ENCODE measurements at places on chromosomes 3 and 15. TPM values are rescaled to one million over a fixed set of nuclear protein-coding genes. Genes with fewer than 3 reads are reported as not detected.

The BCHE gene
- 32.1 TPM for total RNA-seq

The FBXO22 gene
- 21.4 TPM for total RNA-seq

GRCh38 chr15:94456226-94456625 lies 224.9 kb downstream of the MCTP2 start:
- H3K27me3 ChIP-seq: no peaks in the 10 kb centered on the region
- no peaks in the 10 kb centered on the region for H3K36me3 ChIP-seq
- no peak for DNase-seq
- no peaks in the 10 kb centered on the region for H3K4me1 ChIP-seq
- H3K27ac ChIP-seq: no peak overlapping the region
- H3K4me3 ChIP-seq: no peak overlapping the region

DNA sequence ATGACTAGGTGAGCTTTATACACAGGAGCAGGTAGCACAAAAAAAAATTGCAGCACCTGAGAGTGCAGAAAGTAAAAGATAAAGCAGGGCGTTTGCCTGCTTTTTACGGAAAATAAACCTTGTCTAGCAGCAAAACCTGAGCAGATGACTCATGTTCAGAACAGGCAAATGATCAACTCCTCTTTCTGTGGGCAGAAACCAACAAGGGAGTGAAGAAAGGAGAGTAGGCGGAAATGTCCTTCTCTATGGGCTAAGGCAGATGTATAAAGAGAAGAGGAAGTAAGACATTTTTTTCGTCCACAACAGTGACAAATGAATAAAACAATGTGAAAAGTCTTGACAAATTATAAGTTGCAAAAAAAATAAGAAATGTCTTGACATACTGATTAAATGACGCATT lies 24.5 kb upstream of the GMNC start:
- no peak overlapping the region for H3K4me3 ChIP-seq
- no peak overlapping the region for H3K27ac ChIP-seq
- H3K4me1 ChIP-seq: no peaks in the 10 kb centered on the region
- no peaks in the 10 kb centered on the region for H3K27me3 ChIP-seq
- no peak for DNase-seq

The ERICH6 gene
- 0.40 TPM for total RNA-seq

The ZNF710 gene
- 5.3 TPM for total RNA-seq

DNA sequence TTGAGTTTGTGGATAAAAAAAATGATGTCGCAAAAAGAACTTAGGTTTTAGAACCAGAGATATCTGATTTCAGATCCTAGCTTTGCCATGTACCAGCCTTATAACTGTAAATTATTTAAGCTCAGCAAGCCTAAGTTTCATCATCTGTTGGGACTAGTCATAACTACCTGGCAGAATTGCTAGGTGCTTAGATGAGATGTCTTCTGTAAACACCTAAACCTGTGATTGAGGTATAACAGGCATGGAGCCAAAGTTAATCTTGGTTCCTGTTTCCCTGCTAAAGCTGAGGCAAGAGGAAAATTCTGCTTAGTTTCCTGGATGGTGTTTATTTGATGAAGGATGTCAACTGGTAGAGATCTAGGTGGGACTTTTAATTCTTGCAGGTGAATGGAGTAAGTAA lies 331.3 kb upstream of the RBMS3 start:
- no peak overlapping the region for H3K4me3 ChIP-seq
- DNase-seq: no peak
- no peaks in the 10 kb centered on the region for H3K27me3 ChIP-seq
- no peaks in the 10 kb centered on the region for H3K36me3 ChIP-seq

The SHF gene
- 15.2 TPM for total RNA-seq

GRCh38 chr15:39623529-39623931 lies 42.7 kb downstream of the THBS1 start:
- no peak overlapping the region for H3K4me3 ChIP-seq
- no peaks in the 10 kb centered on the region for H3K4me1 ChIP-seq
- no peak for DNase-seq
- H3K36me3 ChIP-seq: no peaks in the 10 kb centered on the region

GRCh38 chr15:100060276-100060926 lies 281.4 kb downstream of the ADAMTS17 start:
- H3K27me3 ChIP-seq: no peaks in the 10 kb centered on the region
- no peak for DNase-seq
- H3K4me1 ChIP-seq: peaks cover 35% of the 10 kb centered on the region

The PP2D1 gene
- total RNA-seq: not detected

GRCh38 chr3:151787626-151788025 lies 26.3 kb upstream of the AADAC start:
- DNase-seq: no peak
- H3K27ac ChIP-seq: no peak overlapping the region
- H3K27me3 ChIP-seq: no peaks in the 10 kb centered on the region

The RPN1 gene
- 250 TPM for total RNA-seq

The APOD gene
- 75.5 TPM for total RNA-seq

GRCh38 chr3:64141476-64141875 lies 83.8 kb downstream of the PRICKLE2 start:
- H3K36me3 ChIP-seq: peaks cover 6% of the 10 kb centered on the region
- H3K27ac ChIP-seq: peak overlapping the region; percentile 33
- peaks cover 7% of the 10 kb centered on the region for H3K4me1 ChIP-seq
- no peak for DNase-seq
- no peaks in the 10 kb centered on the region for H3K27me3 ChIP-seq
- H3K4me3 ChIP-seq: no peak overlapping the region

GRCh38 chr3:72255791-72256559 lies 471.0 kb upstream of the PROK2 start:
- H3K27me3 ChIP-seq: peaks cover 24% of the 10 kb centered on the region
- no peak overlapping the region for H3K27ac ChIP-seq
- no peaks in the 10 kb centered on the region for H3K36me3 ChIP-seq

- no peaks in the 10 kb centered on the region for H3K27me3 ChIP-seq
- no peak overlapping the region for H3K4me3 ChIP-seq
Measured at GRCh38 chr3:30492322-30493192, 113.8 kb upstream of the TGFBR2 start.

The LMAN1L gene
- total RNA-seq: not detected

The CD200 gene
- total RNA-seq: 38.8 TPM

GRCh38 chr15:43093026-43093425 lies 12.8 kb downstream of the UBR1 start:
- H3K36me3 ChIP-seq: peaks cover 6% of the 10 kb centered on the region
- H3K27ac ChIP-seq: no peak overlapping the region
- no peaks in the 10 kb centered on the region for H3K27me3 ChIP-seq
- H3K4me3 ChIP-seq: no peak overlapping the region
- no peak for DNase-seq
- no peaks in the 10 kb centered on the region for H3K4me1 ChIP-seq

- H3K27me3 ChIP-seq: no peaks in the 10 kb centered on the region
- no peak for DNase-seq
- H3K4me1 ChIP-seq: peaks cover 3% of the 10 kb centered on the region
- H3K27ac ChIP-seq: no peak overlapping the region
- H3K4me3 ChIP-seq: no peak overlapping the region
- peaks cover 70% of the 10 kb centered on the region for H3K36me3 ChIP-seq
Measured at GRCh38 chr3:123318374-123318773, 116.6 kb downstream of the SEC22A start.

GRCh38 chr3:140953028-140953960 lies 11.7 kb downstream of the SLC25A36 start:
- no peak overlapping the region for H3K4me3 ChIP-seq
- H3K27ac ChIP-seq: no peak overlapping the region
- H3K27me3 ChIP-seq: no peaks in the 10 kb centered on the region
- DNase-seq: no peak

DNA sequence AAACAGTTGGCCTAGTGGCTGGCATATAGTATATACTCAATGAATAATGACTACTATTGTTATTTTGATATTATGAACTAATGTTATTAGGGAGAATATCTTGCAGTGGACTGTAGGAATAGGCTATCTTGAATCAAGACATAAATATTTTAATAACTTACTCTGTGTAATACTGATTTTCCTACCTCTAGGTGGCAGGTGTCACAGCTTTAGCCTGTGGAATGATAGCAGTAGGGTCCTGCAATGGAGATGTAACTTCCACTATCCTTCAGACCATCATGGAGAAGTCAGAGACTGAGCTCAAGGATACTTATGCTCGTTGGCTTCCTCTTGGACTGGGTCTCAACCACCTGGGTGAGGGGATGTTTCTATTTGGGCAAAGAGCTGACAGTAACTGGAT lies 6.5 kb downstream of the PSMD2 start:
- H3K4me1 ChIP-seq: no peaks in the 10 kb centered on the region
- no peaks in the 10 kb centered on the region for H3K27me3 ChIP-seq
- no peak overlapping the region for H3K27ac ChIP-seq
- peak; percentile 53 for DNase-seq
- peaks cover 92% of the 10 kb centered on the region for H3K36me3 ChIP-seq

DNA sequence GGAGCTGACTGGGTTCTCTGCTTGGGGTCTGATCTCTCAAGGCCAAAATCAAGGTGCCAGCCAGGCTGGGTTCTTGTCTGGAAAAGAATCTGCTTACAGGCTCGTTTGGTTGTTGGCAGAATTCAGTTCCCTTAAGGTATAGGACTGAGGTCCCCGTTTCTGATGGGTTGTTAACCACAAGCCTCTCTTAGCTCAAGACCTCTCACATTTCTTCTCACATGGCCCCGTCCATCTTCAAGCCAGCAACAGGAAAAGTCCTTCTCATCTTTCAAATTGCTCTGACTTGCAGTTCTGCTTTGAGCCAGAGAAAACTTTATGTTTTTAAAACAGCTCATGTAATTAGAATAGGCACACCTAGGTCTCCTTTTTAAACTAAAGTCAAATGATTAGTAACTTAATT lies 20.4 kb downstream of the UACA start:
- no peaks in the 10 kb centered on the region for H3K4me1 ChIP-seq
- no peaks in the 10 kb centered on the region for H3K36me3 ChIP-seq
- no peak for DNase-seq
- no peak overlapping the region for H3K27ac ChIP-seq
- no peaks in the 10 kb centered on the region for H3K27me3 ChIP-seq

GRCh38 chr15:42984493-42985034 lies 64.0 kb upstream of the TTBK2 start:
- no peak for DNase-seq
- no peak overlapping the region for H3K27ac ChIP-seq
- H3K36me3 ChIP-seq: peaks cover 35% of the 10 kb centered on the region
- H3K27me3 ChIP-seq: no peaks in the 10 kb centered on the region
- H3K4me1 ChIP-seq: no peaks in the 10 kb centered on the region

The OXSM gene
- 8.4 TPM for total RNA-seq

GRCh38 chr15:74831813-74832495 lies 5.5 kb downstream of the CPLX3 start:
- H3K4me1 ChIP-seq: peaks cover 27% of the 10 kb centered on the region
- H3K36me3 ChIP-seq: peaks cover 23% of the 10 kb centered on the region
- H3K27ac ChIP-seq: no peak overlapping the region
- no peak for DNase-seq
- H3K4me3 ChIP-seq: no peak overlapping the region

The UNC45A gene
- total RNA-seq: 51.4 TPM

DNA sequence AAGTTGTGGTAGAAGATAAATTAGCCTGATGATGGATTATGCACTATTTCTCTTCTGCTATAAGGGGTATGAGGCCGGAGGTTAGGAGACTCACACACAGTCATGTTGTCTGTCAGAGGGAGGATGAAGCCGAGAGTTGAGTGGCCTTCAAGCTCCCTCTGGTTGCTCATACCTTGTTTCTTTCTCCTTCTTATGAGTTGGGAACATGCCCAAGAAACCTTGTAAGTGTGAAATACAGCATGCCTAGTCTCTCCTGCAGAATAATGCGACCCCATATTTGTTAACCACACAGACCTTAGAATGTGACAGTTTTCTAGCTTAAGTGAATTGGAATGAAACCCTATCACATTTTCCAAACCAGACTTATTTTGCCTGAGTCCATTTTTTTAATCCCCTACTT lies 366.7 kb downstream of the PTPRG start:
- H3K4me3 ChIP-seq: no peak overlapping the region
- H3K27ac ChIP-seq: peak overlapping the region; percentile 35
- no peak for DNase-seq
- no peaks in the 10 kb centered on the region for H3K36me3 ChIP-seq
- no peaks in the 10 kb centered on the region for H3K27me3 ChIP-seq
- H3K4me1 ChIP-seq: peaks cover 14% of the 10 kb centered on the region

The TEX55 gene
- total RNA-seq: not detected

GRCh38 chr15:27176785-27177406 lies 205.9 kb downstream of the GABRG3 start:
- no peak overlapping the region for H3K4me3 ChIP-seq
- H3K27me3 ChIP-seq: no peaks in the 10 kb centered on the region
- H3K36me3 ChIP-seq: no peaks in the 10 kb centered on the region
- no peak overlapping the region for H3K27ac ChIP-seq

- no peak for DNase-seq
- H3K27ac ChIP-seq: no peak overlapping the region
- H3K4me1 ChIP-seq: no peaks in the 10 kb centered on the region
- H3K36me3 ChIP-seq: peaks cover 2% of the 10 kb centered on the region
Measured at GRCh38 chr3:120726791-120727190, 15.5 kb downstream of the RABL3 start.

The SLC28A2 gene
- total RNA-seq: not detected

DNA sequence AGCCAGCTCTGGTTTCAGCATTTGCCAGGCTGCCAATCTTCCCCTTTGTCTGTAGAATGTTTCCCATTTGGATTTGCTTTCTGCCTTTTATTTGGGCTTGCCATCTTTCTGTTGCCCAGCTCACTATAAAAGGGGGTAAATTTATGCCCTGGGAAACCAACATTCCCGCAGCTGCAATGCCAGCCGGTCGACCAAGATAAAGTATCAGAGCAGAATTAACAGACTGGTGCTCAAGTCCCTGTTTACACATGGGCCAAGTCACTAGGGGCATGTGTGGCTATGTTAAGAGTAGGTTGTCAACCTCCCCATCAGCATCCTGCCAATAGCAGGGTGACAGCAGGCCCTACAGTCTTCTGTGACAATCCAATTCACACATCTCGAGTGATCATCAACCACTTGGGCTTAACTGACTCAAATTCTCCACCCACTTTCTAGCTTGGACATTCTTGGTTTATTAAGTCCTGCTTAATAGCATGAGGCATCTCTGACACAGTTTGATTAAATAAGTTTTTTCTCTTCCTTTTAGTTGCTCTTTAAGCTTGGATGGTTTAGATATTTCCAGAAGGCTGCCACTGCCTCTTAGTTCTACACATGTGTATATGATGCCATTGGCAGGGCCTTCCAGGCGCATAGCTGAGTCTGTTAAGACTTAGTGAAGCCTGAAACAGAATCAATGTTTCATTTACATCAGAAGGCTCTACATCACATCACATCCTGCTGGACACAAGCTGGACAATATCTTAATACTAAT lies 24.1 kb upstream of the VEPH1 start:
- H3K27ac ChIP-seq: no peak overlapping the region
- no peaks in the 10 kb centered on the region for H3K27me3 ChIP-seq
- H3K4me3 ChIP-seq: no peak overlapping the region
- peak; percentile 90 for DNase-seq
- H3K4me1 ChIP-seq: peaks cover 3% of the 10 kb centered on the region
- H3K36me3 ChIP-seq: no peaks in the 10 kb centered on the region

The C3orf20 gene
- total RNA-seq: 0.06 TPM
